Psoas muscle (tissue), 8 donors: ENCODE measurements at places on chromosomes 11 and 22.

DNA sequence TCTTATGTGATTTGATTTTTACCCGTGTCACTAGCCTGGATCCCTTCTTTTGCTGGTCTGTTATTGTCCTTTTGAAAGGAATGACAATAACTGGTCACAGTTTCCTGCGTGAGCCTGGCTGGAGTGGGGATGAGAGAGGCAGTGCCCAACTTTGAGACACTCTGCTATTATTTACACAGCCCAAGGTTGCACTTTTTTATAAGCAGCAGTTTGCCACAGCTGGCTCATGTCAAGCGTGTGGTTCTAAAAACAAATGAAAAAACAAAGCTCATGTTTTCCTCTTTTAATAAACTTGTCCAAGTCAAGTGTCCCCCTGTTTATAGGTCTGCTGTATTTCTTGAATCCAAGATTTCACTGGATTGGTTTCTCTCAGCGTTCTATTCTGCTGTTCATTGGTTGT lies 201.3 kb downstream of the GRIK4 start:
- peaks cover 8% of the 10 kb centered on the region for H3K27me3 ChIP-seq
- no peak overlapping the region for H3K4me3 ChIP-seq
- no peak overlapping the region for H3K27ac ChIP-seq
- DNase-seq, result no peak

DNA sequence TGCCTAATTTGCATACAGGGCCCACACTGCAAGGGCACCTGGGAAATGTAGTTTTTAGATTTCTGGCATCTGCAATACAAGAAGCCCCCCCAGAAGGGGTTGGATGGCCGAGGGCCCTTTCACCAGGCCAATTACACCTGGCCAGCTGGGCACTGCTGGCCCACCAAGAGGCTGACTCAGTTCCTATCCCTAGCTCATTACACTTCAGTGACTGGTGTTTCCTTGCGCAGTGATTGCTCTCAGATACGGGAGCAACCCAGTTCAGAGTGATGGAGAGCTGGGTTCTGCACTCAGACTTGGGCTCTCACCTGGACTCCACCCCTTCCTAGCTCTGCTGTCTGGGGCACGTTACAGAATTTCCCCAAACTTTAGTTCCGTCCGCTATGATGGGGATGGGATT lies 81.1 kb upstream of the SHANK2 start:
- H3K4me3 ChIP-seq, result no peak overlapping the region
- no peaks in the 10 kb centered on the region for H3K4me1 ChIP-seq
- no peak for DNase-seq

GRCh38 chr11:3854660-3854976 lies 846 bp upstream of the STIM1 start:
- peak overlapping the region; percentile 99 for H3K27ac ChIP-seq
- peaks cover 45% of the 10 kb centered on the region for H3K4me1 ChIP-seq
- peak overlapping the region; percentile 90 for H3K4me3 ChIP-seq
- no peaks in the 10 kb centered on the region for H3K27me3 ChIP-seq
- no peaks in the 10 kb centered on the region for H3K36me3 ChIP-seq

GRCh38 chr11:110786226-110786902 lies 74.1 kb upstream of the ARHGAP20 start:
- H3K36me3 ChIP-seq, result no peaks in the 10 kb centered on the region
- H3K4me1 ChIP-seq, result no peaks in the 10 kb centered on the region

GRCh38 chr11:86559311-86559945 lies 113.0 kb downstream of the ME3 start:
- peaks cover 4% of the 10 kb centered on the region for H3K4me1 ChIP-seq
- DNase-seq, result no peak
- H3K27me3 ChIP-seq, result no peaks in the 10 kb centered on the region
- H3K27ac ChIP-seq, result peak overlapping the region; percentile 62
- no peaks in the 10 kb centered on the region for H3K36me3 ChIP-seq
- H3K4me3 ChIP-seq, result no peak overlapping the region

- DNase-seq, result no peak
- H3K27ac ChIP-seq, result no peak overlapping the region
- H3K4me3 ChIP-seq, result no peak overlapping the region
- H3K36me3 ChIP-seq, result no peaks in the 10 kb centered on the region
- no peaks in the 10 kb centered on the region for H3K4me1 ChIP-seq
- H3K27me3 ChIP-seq, result no peaks in the 10 kb centered on the region
Measured at GRCh38 chr11:109668973-109669634, 247.1 kb downstream of the C11orf87 start.

- peaks cover 66% of the 10 kb centered on the region for H3K36me3 ChIP-seq
- DNase-seq, result no peak
- peak overlapping the region; percentile 83 for H3K27ac ChIP-seq
- H3K27me3 ChIP-seq, result no peaks in the 10 kb centered on the region
- H3K4me3 ChIP-seq, result no peak overlapping the region
Measured at GRCh38 chr11:111840143-111840542, 31.2 kb downstream of the ALG9 start.

- no peak for DNase-seq
- H3K4me1 ChIP-seq, result peaks cover 12% of the 10 kb centered on the region
- H3K36me3 ChIP-seq, result no peaks in the 10 kb centered on the region
- no peaks in the 10 kb centered on the region for H3K27me3 ChIP-seq
Measured at GRCh38 chr11:117836077-117836960, 11.8 kb upstream of the FXYD2 start.

- H3K4me1 ChIP-seq, result peaks cover 9% of the 10 kb centered on the region
- H3K36me3 ChIP-seq, result no peaks in the 10 kb centered on the region
- no peaks in the 10 kb centered on the region for H3K27me3 ChIP-seq
- no peak overlapping the region for H3K27ac ChIP-seq
Measured at GRCh38 chr11:64011371-64011770, 24.4 kb upstream of the FLRT1 start.

DNA sequence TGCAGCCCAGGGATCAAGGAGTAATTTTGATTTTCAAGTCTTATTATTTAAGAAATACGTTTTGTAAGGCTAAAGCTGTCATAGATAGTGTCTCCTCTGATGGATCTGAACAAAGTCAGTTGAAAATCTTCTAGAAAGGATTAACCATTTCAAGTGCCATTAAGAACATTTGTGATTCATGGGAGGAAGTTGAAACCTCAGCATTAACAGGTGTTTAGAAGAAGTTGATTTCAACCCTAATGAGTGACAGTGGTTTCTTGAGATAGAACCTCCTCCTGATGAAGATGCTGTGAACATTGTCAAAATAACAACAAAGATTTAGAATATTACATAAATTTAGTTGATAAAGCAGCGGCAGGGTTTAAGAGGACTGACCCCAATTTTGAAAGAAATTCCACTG lies 61.7 kb downstream of the PRR5L start:
- H3K27me3 ChIP-seq, result no peaks in the 10 kb centered on the region
- DNase-seq, result no peak
- no peaks in the 10 kb centered on the region for H3K4me1 ChIP-seq
- H3K4me3 ChIP-seq, result no peak overlapping the region
- H3K36me3 ChIP-seq, result no peaks in the 10 kb centered on the region
- H3K27ac ChIP-seq, result no peak overlapping the region

DNA sequence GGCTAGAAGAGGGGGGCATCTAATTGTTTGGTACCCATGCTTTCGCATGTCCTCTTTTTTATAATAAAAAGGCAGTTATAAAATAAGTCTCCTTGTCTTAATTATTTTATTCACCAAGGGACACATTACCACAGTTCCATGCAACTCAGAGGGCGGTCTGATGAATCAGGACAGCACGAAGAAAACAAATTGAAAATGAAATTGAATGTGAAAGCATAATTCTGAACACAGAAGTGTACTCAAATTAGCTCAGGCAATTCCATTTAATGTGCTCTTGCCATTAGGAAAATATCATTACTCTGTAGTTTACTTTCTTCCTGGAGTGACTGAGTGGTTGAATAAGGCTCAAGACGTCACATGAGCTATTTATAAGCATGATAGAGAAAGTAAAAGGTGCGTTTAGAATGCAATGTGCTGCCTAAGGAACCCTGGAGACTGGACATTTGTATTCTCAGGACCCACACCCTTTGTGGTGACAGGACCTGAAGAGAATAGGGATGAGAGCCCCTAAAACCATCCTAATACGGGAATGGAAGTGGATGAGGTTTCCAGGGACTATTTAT lies 59.6 kb downstream of the MTNR1B start:
- H3K4me3 ChIP-seq, result no peak overlapping the region
- DNase-seq, result no peak
- no peaks in the 10 kb centered on the region for H3K36me3 ChIP-seq
- no peaks in the 10 kb centered on the region for H3K4me1 ChIP-seq

DNA sequence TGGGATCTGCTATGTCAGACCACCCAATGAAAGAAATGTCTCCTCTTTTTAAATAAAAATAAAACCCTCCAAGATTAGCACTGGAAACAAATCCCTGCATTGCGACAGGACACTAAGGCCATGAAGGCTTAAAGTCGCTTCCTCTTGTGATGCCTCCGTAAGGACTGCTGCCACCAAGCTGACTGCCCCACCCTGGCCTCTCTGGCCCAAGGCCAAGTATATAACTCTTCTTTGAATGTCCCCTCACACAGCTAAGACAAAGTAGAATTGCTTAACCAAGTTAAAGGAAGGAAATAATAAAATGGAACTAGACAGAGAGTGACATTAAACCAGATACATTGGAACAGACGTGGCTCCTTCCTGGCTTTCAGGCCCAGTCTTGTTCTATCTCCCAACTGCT lies 7.5 kb upstream of the NRGN start:
- H3K4me3 ChIP-seq, result no peak overlapping the region
- H3K27ac ChIP-seq, result no peak overlapping the region
- H3K27me3 ChIP-seq, result no peaks in the 10 kb centered on the region
- no peaks in the 10 kb centered on the region for H3K4me1 ChIP-seq
